ENCODE measurements at places on chromosomes 1 and 21. TPM values are rescaled to one million over a fixed set of nuclear protein-coding genes. Genes with fewer than 3 reads are reported as not detected.

Gene TIAM1
- total RNA-seq, result 6.3 TPM

GRCh38 chr1:166039436-166040201 lies 127.2 kb downstream of the FAM78B start:
- H3K4me1 ChIP-seq, result no peaks in the 10 kb centered on the region
- DNase-seq, result no peak

DNA sequence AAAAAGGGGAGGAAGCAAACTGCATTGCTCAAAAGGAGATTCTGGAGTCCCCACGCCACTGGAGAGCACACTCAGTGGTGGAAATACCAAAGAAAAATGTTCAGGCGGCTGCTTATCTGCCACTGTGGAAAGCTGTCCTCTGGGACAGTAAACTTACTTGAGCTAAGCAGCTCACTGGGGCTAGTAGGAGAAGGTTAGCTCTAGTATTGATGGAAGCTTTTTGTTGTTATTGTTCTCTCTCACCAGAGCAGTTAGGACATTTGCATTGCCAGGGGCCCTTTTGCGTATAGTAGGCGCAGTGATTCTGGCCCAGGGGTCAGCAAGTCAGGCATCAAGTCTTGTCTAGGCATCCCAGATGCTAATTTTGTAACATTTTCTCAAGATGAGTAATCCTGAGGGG lies 15.6 kb downstream of the BACE2 start:
- no peaks in the 10 kb centered on the region for H3K27me3 ChIP-seq
- no peak for DNase-seq

Gene GCSAML
- 0.23 TPM for total RNA-seq

Gene KRTAP19-3
- total RNA-seq, result not detected

Gene AIRE
- not detected for total RNA-seq

GRCh38 chr1:44359234-44359935 lies 4.3 kb upstream of the ERI3 start:
- H3K27me3 ChIP-seq, result no peaks in the 10 kb centered on the region
- H3K4me3 ChIP-seq, result no peak overlapping the region
- DNase-seq, result no peak
- H3K27ac ChIP-seq, result no peak overlapping the region

DNA sequence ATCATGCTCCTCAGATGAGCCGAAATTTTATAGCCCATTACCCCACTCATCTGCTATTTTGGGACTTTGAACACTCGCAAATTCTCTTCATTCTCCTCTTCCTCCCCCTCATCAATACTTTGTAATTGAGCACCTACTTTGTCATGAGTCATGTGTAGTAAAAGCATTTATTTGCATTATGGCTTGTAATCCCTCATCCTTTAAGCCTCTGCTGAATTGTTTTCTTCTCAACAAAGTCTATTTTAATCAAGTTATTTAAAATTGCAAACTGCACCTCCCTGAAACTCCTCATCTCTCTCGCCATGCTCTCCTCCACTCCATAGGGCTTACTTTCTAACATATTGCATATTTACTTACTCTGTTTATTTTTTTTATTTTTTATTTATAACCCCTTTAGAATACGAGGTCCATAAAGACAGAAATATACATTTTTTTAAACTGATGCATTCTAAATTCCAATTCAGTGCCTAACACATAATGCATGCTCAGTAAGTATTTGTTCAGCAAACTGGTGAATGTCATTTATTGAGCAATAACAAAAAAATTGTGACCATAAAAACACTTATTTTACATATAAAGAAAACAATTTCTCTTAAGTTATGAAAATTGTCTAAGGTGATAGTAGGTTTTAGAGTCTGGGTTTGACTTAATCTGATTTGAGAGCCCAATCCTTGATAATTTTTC lies 161.7 kb downstream of the FASLG start:
- no peak overlapping the region for H3K27ac ChIP-seq
- DNase-seq, result no peak
- H3K27me3 ChIP-seq, result no peaks in the 10 kb centered on the region

GRCh38 chr1:7584157-7584556 lies 186.9 kb upstream of the VAMP3 start:
- DNase-seq, result no peak
- no peaks in the 10 kb centered on the region for H3K27me3 ChIP-seq
- H3K36me3 ChIP-seq, result no peaks in the 10 kb centered on the region
- H3K4me1 ChIP-seq, result peaks cover 6% of the 10 kb centered on the region
- H3K27ac ChIP-seq, result no peak overlapping the region

DNA sequence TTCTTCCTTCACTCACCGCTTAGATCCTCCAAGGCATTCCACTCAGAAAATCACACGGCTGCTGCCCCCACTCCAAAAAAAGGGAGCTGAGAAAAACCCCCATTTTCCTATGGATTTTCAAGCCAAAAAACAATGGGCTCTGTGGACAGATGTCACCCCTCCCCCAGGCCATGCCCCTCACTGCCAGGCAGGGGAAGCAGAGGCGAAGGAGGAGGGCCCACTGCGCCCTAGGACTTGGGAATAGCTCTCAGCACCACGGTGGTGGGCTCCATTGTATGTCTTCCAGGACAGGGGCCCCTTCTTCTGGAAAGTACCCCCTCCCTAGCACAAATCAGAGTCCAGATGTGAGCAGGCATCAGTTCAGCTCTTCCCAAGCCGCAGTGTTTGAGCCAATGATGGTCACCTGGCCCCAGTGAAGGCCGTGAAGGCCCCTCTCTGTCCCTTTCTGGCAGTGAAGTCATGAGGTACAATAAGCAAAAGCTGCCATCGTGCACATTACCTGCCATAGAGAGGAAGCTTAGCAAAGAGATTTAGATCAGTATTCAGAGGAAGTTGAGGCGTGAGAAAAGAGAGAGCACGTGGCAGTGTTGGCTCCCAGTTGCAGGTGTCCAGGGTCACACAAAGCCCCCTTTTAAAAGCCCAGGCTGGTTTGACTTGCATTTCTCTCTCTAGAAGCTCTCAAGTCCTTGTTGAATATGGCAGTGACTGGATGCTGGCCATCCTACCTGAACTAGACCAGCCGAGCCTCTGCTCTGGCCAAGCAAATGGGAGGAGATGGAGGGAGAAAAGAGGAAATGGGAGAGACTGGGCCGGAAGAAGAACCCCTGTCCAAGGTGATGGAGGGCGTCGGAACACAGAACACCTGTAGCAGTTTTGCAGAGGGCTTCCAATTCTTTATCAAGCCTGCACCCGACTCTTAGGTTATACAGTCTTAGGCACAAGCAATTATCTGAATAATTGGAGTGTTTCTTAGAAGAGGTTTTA lies 149.0 kb downstream of the TOMM20 start:
- no peak for DNase-seq
- peak overlapping the region; percentile 97 for H3K27ac ChIP-seq
- peaks cover 72% of the 10 kb centered on the region for H3K4me1 ChIP-seq
- H3K4me3 ChIP-seq, result peak overlapping the region; percentile 19

Gene CFHR1
- total RNA-seq, result not detected

DNA sequence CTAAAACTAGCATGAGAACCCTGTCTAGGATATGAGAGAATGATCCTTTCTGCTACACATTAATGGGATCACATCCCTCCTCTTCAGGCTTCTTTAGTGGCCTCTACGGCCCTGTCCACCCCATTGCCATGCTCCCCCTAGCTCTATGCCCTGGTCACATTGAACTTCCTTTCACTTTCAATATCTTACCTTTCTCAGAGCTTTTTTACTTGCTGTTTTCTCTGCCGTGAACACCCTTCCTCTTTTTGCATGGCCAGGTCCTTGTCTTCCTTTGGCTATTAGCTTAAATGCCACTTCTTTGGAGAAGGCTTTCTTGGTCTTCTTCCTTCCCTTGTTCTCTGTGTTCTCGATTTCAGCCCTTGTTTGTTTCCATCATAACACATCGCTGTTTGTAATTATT lies 97.4 kb downstream of the GIPC2 start:
- no peaks in the 10 kb centered on the region for H3K27me3 ChIP-seq
- H3K4me3 ChIP-seq, result no peak overlapping the region
